ENCODE measurements at places on chromosomes 5 and 9.

DNA sequence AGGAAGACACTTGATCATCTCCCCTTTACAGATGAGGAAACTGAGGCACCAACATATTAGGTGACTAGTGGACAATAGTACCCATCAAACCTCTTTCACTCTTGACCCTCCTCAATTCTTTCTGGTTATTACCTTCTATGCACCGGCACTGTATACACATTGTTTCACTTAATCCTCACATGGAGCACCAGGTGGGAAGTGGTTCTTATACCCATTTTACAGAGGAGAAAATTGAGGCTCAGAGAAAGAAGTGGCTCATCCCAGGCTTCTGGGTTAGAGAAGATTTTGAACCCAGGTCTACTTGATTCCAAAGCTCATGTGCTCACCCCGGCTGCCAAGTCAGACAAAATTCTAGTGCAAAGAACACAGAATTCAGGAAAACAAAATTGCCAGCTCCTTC, 17.4 kb upstream of the DENND1A start:
- DNase-seq: no peak

- no peak for DNase-seq
Observed at GRCh38 chr5:36108758-36109460, 42.2 kb upstream of the UGT3A2 start.

DNA sequence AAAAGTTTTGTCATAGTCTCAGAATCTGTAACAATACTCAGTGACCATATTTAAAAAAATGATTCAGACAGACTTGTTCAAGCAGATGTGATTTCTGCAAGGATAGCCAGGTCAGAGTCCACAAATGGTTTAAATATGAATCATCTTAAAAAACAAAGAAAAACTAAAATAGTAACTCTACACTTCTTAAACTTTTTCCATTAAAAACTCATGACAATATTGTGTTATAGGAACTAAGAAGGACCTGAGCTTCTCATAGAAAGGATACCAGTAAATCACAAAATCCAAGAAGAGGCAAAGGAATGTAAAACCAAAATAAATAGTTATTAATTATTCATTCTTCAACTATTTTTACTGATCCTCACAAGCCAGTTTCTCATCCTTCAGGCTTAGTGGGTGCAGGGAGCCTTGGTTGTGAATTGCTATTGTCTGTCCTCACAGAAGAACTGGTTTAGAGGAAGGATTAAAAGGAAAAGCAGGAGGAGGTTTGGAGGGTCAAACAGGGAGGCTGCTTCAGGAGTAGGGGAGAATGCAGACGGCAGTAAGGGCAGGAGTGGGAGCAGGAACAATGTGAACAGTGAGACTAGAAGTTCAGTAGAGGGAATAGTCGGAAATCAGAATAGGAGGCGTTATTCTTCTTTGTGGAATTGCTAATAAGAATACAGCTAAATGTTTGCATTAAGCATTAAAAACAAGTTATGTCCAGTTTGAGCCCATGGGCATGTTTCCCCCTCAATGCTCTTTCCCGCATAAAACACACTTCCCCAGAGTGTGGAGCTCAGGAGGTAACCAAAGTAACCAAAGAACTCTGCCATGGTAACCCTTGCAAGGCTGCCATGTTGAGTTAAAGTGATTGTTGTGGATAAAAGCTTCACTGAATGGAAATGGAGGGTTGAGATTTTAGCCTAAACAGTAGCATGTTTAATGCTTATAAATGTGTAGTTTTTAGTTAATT, 110.7 kb downstream of the CCDC192 start:
- no peak for DNase-seq

DNA sequence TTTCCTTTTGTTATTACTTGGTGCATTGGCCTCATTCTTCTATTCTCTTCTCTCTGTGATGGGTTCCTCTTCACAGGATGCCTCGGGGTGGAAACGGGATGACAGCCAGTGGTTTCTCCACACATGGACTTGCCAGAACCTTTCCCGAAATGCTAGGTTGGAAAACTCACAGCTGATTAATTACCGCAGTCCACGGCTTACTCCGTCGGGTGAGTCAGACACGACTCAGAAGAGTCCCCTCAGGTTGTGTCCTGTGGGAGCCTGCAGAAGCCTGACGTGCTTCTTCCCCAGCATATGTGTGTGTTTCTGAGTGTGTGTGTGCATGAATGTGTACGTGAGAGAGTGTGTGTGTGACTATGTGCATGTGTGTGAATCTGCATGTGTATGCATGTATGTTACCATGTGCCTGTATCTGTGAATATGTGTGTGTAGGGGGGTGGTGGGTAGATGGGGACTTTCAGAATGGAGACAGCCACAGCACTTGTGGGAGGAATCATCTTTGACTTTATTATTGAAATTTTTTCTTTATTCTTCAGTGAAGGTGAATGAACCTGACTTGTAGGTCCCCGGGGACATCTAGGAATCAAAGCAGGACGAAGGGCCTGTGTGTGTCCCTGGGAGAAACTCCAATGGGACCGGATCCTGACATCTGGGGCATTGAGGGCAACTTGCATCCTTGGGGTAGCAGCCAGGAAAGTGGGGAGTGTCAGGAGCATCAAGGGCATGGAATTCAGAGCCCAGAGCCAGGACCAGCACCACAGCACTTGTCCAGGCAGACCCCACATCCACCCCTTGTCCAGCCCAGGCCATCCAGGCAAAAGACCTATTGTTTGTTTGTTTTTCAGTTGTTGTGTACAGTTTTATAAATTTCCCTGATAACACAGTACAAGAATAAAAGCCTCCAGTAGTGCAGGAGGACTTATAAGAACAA, 21.9 kb upstream of the MED10 start:
- no peak for DNase-seq

- DNase-seq: no peak
Observed at GRCh38 chr5:32172923-32173266, 1.2 kb downstream of the GOLPH3 start.
